ENCODE measurements at places on chromosomes 12 and 14.

GRCh38 chr12:50699940-50700339 lies 64.0 kb upstream of the ATF1 start:
- DNase-seq = no peak

DNA sequence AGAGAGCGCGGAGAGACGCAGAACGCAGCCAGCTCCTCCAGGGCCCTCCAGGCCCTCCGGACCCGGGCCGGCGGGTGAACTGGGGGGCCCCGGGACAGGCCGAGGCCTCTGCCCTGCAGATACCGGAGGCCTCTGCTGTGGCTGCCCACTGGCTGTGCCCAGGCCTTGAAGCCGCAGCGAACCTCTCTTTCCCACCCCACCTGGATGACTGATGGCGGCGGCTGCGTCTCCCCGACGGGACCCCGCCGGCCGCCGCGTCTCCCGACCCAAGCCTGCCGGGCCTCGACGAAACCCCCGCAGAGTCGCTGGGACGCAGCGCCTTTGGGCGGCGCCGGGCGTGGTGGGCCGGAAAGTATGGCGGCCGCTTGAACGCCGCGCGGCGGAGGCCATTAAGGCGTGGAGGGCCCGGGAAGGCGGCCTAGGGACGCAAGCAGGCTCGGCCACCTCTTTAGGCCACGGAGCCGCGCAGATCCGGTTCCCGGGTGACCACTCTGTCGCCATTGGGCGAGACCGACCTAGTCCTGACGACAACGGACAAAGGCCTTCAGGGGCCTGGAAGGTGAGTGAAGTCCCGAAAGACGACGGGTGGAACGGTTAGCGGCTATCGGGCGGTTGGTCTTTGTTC lies 8.4 kb upstream of the ERGIC2 start:
- DNase-seq = no peak

GRCh38 chr12:4951601-4952000 lies 41.9 kb downstream of the KCNA1 start:
- DNase-seq = no peak

GRCh38 chr14:73307261-73307660 lies 70.0 kb downstream of the PAPLN start:
- DNase-seq = no peak

DNA sequence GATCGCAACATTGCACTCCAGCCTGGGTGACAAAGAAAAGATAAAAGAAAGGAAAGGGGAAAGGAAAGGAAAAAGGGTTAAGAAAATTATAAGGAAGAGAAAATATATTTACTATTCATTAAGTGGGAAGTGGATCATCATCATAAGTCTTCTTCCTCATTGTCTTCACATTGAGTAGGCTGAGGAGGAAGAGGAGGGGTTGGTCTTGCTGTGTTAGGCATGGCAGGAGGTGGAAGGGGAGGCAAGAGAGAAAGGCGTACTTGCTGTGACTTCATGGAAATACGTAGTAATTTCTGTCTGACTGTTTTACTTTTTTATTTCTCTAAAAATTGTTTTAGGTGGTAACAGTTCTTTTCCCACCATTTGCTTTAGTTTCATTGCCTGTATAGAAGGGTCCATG lies 26.2 kb downstream of the FAM177A1 start:
- no peak for DNase-seq

GRCh38 chr12:27733052-27733656 lies 22.5 kb downstream of the MRPS35 start:
- DNase-seq = no peak

DNA sequence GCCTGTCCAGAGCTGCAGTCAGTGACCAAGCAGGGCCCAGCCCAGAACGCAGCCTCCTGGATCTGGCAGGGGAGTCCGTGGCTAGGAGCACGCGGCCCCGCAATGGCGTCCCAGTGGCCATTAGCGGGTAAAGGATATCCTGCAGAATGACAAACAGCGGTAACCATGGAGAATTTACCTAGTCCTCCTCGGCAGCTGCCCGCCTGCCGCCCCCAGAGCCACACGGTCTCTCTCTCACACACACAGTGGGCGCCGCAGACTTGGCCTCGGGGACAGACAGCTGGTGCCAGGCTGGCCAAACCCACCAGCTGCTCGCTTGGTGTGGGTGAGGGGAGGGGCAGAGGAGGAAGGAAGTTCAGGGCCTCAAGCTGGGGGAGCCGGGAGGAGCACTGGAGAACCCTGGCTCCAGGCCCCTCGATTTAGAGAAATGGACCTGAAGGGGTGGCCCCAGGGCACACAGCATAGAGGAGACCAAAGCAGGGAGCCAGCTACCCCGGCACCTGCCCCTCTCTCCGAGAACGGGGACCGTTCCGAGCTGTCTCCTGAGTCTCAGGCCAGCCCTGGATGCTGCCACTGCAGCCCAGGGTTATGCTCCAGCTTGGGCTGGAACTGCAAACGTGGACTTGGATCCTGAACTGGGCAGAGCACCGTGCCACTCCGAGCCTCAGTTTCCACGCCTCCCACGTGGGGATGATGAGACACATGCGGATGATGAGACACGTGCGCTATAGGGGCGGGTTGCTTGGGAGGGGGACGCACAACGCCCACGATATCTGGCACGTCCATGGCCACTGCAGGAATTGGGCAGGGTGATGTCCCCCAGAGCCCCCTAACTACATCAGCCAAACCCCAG lies 3.4 kb downstream of the CDK2AP1 start:
- peak; percentile 86 for DNase-seq

- DNase-seq = peak; percentile 31
Measured at GRCh38 chr12:67710582-67710981, 62.0 kb downstream of the DYRK2 start.

- DNase-seq = no peak
Measured at GRCh38 chr14:76963372-76963771, 65.1 kb downstream of the IRF2BPL start.

GRCh38 chr12:6552140-6552551 lies 3.7 kb downstream of the IFFO1 start:
- DNase-seq = no peak

GRCh38 chr12:93358058-93358457 lies 19.7 kb upstream of the NUDT4 start:
- no peak for DNase-seq

- no peak for DNase-seq
Measured at GRCh38 chr12:110505332-110505731, 3.2 kb downstream of the RAD9B start.
